Frontal cortex (tissue), 4 donors: ENCODE measurements at places on chromosomes 16 and 17.

DNA sequence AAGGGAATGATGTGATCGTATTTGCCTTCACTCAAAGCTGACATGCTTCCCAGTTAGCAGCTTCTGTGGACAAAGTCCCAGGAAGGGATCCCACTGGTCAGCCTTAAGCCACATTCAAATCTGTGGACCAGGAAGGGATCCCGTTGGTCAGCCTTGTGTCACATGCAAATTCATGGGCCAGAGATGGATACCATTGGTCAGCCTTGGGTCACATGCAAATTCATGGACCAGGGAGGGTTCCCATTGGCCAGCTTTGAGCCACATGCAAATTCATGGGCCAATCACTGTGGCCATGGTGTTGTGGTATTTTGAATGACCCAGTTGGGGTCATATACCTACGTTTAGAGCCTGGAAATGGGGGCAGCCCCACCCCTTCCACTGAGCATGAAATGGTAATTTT is 201.6 kb downstream of the HS3ST4 start:
- DNase-seq: no peak

- no peak for DNase-seq
Observed at GRCh38 chr16:56591377-56592060, 2.2 kb downstream of the MT3 start.

GRCh38 chr16:19841184-19841583 is 43.5 kb downstream of the GPRC5B start:
- no peak for DNase-seq

GRCh38 chr16:86471896-86472295 is 38.4 kb upstream of the FOXF1 start:
- DNase-seq: no peak

- DNase-seq: no peak
Observed at GRCh38 chr16:30131869-30132475, 9.0 kb upstream of the MAPK3 start.

GRCh38 chr17:73297934-73298861 is 13.6 kb downstream of the CDC42EP4 start:
- DNase-seq: no peak

DNA sequence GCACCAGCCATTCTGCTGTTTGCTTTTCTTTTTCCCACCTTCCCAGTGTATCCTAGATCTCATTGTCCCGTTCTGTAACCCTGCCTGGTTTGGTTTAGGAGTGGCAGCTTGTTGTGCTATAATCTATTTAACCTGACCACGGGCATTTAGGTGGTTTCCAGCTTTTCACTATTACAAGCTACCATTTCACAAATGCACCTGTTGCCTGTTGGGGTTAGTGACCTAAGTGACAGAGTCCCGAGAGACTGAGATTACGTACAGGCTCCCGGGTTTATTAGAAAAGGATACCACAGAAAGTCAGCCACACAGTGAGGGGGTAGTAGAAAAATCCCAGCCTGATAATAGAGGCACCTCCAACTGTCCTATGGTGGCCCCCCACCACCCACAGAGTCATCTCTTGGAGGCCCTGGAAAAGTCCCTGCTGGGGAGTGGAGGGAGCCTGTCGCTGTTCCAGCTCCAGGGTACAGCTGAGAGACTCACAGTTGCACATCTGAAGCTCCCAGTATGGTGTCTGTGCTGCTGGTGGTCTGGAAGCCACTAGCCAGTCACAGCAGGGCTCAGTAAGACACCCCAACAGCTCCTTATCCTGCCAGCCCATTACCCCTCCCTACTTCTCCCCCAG is 21.2 kb downstream of the CLEC16A start:
- no peak for DNase-seq

- no peak for DNase-seq
Observed at GRCh38 chr16:17768257-17768656, 297.5 kb upstream of the XYLT1 start.

DNA sequence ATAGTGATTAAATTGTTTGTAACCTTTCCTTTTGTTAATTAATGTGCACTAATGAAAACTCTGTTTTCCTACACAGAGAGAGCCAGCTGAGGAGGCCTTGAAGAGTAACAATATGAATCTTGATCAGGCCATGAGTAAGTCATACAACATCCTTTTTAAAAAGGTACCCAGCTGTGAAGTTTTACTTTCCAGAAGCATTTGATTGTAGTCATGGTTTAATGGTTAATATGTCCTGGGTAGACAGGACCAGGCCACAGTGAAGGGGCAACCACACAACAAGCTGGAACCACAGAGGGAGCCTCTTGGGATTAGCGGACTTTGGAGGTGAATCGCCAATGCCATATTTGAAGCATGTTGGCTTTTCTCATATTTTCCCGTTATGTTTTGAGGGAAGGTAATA is 55.6 kb downstream of the TMC6 start:
- no peak for DNase-seq

DNA sequence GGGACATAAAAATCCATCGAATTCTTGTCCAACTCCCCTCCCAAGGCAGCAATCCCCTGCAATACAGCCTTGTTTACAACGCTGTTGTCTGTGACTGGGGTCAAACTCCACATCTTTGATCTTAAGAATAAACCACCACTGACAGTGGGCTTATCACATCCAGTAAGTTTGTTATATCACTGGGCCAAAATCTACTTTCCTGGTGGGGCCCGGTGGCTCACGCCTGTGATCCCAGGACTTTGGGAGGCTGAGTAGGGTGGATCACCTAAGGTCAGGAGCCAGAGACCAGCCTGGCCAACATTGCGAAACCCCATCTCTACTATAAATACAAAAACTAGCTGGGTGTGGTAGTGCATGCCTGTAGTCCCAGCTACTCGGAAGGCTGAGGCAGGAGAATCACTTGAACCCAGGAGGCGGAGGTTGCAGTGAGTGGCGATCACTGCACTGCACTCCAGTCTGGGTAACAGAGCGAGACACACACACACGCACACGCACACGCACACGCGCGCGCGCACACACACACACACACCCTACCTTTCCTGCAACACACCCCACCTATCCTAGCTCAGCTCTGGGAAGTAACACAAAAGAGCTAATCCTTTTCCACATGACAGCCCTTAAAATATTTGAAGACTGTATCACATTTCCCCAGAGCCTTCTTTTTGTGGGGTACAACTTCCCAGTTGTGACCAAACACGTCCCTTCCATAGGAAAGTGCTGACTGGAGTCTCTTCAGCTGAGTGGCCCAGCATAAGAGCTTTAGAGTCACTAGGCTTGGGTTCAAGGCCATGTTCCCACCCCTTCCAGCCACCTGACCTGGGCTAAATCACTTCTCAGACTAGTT is 20.9 kb upstream of the ABCC1 start:
- DNase-seq: no peak

DNA sequence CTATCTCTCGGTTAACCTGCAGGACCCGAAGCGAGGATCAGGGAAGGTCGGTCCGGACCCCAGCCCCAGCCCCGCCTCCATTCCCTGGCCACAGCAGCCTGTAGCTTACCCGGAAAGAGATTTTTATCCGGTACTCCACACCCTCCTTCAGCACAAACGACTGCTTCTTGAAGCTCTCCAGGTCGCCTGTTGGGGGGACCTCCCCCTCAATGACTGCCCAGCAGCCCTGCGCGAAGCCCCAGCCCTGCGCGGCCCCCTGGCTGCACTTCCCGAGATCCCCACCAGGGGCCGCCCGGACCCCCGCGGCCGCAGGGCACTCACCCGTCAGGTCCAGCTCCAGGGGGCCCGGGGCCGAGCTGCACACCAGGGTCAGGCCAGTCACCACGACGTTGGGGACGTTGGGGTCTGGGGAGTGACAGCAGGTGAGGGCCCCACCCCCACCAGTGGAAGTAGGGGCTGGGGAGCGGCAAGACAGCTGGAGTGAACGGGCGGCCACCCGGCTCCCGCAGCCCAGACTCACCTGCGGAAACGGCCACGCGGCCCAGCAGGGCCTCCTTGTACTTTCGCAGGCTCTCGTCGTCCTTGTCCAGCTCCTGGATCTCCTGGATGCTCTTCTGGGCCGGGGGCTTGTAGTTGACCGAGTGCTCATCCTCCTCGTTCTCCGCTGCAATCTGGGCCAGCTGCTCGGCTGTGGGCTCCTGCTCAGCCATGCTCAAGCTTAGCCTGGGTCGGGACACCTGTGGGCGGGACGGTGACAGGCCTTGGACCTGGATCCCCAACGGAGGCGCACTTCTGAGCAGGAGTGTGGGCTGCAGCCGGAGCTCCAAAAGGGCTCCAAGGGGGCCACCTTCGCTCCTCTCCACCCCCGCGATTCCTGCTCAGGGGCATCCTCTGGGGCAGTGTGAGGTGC is 1.7 kb downstream of the ARHGDIA start:
- peak; percentile 72 for DNase-seq

DNA sequence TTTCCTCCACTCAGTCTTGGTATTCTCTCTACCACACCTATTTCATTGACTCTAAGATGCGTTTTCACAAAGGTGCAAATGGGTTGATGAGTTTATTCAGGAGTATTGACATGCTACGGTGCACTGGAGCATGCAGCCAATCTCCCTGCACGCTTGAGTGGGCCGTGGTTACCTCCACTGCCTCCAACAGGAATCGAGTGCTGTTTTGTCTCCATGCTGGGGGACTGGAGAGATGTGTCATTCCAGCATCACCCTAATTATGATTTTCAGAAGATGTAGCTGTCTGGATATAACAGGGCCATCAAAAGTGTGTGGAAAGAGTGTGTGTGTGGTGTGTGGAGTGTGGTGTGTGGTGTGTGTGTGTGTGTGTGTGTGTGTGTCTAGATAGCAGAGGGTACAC is 351.6 kb upstream of the ZFHX3 start:
- DNase-seq: no peak

DNA sequence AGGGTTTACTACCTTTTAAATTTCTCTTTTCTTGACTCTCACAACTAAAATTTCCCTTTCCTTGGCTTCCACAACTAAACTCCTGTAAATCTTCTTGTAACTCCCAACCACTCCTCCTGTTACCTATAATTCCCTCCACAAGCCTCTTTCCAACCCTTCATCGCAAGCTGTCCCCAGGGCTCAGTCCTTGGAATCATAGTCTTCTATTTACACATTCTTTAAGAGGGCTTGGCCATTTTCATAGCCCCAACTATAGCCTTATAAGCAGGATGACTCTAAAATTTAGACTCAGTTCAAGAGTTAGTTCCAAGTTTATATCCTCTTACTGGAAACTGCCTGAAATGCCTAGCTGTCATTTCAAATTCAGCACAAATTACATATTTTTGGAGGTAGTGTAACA is 23.9 kb downstream of the GLG1 start:
- DNase-seq: no peak

DNA sequence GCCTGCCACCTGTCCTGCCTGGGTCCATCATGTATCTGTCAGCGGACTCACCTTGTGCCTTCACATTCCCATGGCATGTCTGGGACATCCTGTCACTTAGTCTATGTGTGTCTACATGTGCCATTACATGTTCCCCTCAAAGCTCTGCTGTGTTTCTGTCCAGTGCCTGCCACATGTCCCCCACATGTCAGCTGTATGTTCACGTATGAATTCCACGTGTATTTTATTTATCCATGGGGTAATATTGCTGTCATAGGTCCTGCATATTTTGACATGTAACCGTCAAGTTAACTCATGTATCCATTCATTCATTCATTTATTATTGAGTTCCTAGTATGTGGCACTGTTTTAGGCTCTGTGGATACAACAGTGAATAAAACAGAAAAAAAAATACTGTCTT is 20.8 kb downstream of the TMEM92 start:
- DNase-seq: no peak

GRCh38 chr17:81438007-81438659 is 42.9 kb downstream of the BAHCC1 start:
- no peak for DNase-seq

- no peak for DNase-seq
Observed at GRCh38 chr17:34723875-34724274, 144.5 kb downstream of the TMEM132E start.

DNA sequence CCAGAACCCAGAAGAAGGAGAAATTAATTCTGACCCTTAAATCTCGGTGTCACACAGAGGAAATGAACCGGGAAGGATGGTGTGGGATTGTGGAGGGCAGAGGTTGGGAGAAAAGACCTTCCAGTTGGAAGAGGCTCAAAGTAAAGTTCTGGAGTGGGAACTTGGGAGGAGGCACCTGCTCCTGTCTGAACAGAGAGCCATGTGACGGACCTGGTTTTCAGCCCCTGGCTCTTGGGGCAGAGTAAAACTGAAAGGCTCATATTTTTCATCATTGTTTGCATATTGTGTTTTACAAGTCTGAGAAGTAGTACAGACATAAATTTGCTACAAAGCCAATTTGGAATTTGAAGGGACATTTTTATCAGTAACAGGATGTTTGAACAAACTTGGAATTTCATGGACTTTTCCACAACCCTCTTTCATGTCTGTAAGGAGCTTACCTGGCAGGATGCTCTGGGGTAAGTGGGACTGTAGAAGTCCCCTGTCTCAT is 24.4 kb upstream of the SEC14L1 start:
- DNase-seq: no peak

DNA sequence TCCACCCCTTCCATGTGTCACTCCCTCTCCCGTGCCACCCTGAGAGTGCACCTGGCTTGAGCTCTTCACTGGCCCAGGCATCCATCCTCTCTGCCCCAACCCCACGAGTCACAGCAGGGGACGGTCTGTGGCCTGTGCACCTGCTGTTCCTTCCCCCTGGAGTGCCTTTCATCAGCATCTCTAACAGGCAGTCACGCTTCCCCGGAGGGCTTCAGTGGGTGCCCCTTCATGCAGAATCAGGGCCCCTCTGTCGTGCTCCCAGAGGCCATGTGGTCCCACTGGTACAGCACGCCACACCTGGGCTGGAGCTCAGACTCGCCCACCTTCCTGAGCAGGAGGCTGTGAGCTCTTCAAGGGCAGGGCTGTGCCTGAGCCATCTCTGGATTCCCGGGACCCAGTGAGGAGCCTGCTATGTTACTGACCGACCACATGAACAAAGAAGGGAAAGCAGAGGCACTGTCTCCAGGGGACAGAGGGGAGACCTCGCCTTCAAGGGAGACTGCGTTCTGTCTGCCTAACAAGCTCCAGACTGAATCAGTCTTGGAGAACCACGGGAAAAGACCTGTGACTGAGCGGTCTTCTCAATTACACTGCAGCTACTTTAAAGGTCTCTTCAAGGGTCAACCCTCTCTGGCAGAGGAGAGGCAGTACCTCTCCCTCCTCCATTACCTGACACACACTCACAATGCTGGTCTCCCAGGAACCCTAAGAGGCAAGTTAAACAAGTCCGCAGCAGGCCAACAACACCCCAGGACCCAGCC is 78.8 kb upstream of the DOC2B start:
- no peak for DNase-seq

DNA sequence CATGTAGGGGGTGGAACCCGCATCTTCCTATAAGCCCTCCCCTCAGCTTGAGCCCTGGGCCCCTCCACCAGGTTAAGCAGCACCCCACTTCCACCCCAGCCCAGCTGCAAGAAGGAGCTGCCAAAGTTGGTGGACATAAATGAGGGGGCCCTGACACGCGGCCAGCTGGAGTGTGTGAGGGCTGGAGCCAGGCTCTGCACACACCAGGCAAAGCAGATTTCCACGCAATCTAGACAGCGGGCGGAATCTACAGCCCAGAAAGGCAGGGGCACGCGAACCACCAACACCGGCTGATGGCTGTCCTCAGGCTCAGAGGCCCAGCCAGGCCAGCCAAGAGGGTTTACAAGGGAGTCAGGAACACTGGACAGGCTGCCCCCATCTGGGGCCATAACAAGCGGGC is 171.2 kb downstream of the ZNF423 start:
- no peak for DNase-seq

GRCh38 chr17:82846061-82846691 is 6.4 kb upstream of the ZNF750 start:
- DNase-seq: no peak

GRCh38 chr16:16144416-16144815 is 78.9 kb downstream of the ABCC6 start:
- no peak for DNase-seq
